Myocyte (in vitro differentiated cells): ENCODE measurements at places on chromosomes 6 and 20.

DNA sequence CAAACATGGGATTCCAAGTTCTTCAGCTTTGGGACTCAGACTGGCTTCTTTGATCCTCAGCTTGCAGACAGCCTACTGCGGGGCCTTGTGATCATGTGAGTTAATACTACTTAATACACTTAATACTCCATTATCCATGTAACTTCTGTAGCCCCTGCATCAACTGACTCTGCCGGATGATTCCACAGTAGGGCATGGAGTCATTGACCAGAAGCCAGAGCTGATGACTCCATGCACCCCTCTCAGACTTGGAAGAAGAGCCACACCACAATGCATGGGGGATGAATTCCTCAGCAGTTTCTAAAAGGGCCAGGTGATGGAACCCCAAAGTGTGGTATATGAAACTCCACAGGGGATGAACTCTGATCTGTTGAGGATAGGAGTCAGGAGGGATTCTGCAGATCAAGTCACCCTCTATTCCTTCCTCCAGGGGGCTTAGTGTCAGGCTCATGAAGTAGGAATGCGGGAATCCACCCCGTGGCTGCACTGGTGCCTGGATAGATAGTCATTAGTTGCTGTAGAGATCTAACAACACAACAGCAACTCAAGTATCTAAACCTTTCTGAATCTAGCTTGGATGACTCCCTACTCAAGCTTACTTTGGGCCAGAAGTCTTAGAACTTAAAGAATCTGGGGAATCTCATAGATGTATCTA, 70.2 kb downstream of the GPR6 start:
- DNase-seq, result no peak

DNA sequence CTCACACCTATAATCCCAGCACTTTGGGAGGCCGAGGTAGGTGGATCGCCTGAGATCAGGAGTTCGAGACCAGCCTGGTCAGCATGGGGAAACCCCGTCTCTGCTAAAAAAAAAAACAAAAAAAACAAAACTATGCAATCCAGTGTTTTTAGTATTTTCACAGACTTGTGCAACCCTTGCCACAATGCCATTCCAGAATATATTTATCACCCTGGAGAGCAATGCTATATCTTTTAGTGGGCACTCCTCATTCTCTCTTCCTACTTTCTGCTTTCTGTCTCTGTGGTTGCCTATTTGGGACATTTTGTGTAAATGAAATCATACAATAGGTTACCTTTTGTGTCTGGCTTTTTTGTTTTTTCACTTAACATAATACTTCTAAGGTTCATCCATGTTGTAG, 39.1 kb upstream of the MROH8 start:
- DNase-seq, result no peak

DNA sequence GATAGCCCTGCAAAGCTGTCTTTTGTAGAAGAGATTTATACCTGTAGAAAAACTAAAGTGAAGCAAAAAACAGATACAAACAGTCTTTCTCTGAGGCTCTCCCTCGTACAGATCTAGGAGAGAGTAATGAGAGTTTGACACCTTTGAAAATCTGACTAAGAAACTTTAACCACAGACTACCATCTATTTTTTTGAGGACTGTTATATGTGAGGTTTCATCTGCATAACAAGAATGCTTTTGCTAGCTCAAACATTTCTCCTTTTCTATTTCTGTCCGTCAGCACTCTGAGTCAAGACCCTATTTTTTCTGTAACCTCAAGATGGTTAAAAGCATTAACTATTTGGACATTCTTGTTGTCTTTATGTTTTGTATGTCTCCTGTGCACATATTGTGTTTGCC, 193.0 kb downstream of the BTBD3 start:
- peak; percentile 7 for DNase-seq

GRCh38 chr20:5910186-5910585, 40.1 kb downstream of the TRMT6 start:
- DNase-seq, result no peak

GRCh38 chr20:62155428-62156253, 12.1 kb downstream of the SS18L1 start:
- no peak for DNase-seq

DNA sequence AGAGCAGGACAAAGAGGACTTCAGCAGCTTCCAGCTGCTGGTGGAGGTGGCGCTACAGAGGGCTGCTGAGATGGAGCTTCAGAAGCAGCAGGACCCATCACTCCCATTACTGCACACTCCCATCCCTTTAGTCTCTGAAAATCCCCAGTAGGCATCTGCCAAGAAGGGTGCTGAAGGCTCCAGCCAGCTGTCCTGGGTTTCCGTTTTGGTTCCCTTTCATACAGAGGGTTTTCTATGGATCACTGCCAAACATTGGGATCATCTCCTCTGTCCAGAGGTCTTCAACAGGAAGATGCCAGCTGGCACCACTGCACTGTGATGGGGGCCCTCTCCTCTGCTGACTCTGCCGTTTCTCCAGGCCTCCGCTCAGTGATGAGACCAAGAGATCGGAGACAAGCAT, 14.3 kb upstream of the RAB5IF start:
- peak; percentile 74 for DNase-seq

DNA sequence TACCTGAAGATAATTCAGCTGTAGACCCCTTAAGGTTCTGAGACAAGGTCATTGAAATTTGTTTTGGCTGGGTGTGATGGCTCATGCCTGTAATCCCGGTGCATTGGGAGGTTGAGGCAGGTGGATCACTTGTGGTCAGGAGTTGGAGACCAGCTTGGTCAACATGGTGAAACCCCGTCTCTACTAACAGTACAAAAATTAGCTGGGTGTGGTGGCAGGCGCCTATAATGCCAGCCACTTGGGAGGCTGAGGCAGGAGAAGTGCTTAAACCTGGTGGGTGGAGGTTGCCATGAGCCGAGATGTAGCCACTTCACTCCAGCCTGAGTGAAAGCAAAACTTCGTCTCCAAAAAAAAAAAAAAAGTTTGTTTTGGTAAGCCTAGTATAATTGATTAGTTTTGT, 11.0 kb downstream of the SRSF3 start:
- no peak for DNase-seq

DNA sequence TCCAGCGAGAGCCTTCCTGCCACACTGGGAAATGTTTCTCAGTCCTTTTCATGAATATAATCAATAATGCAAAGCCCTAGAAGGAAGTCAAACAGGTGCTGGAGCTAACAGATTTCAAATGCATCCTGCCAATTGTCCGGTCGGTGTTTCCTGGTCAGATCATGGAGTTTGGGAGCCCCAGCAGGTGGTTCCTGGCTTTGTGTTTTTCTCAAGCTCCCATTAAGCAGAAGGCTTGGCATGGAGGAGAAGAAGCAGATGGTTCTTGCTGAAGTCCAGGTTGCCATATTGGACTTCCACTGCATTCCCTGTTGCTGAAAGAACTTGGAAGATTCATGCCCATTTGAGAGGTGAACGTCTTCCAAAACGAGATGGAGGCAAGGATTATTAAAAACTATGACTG, 68.6 kb downstream of the GFOD1 start:
- DNase-seq, result no peak

DNA sequence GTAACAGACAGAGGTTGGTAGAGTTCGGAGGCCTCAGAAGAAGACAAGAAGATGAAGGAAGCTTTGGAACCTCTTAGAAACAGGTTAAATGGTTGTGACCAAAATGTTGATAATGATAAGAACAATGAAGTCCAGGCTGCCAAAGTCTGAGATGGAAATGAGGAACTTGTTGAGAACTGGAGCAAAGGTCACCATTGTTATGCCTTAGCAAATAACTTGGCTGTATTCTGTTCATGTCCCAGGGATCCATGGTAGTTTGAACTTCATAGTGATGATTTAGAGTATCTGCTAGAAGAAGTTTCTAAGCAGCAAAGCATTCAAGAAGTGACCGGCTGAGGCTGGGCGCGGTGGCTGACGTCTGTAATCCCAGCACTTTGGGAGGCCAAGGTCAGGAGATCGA, 11.1 kb upstream of the LSM14B start:
- no peak for DNase-seq

DNA sequence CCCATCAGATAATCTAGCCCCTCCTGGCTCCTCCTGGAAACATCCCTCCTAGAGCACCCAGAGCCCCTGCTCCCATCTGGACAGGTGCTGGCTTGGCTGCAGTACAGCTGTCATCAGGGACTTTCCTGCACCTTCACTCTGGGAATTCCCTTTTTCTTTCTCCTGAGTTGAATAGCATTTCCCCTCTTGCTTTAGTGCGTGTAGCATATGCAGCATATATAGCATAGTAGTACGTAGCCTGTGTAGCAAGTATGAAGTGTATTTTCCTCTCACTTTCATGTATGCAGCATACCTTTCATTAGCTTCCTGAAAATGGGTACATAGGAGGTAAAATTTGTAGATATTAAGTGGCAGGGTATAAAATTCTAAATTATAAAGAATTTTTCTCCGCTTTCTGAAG, 352.9 kb downstream of the ESR1 start:
- DNase-seq, result no peak

GRCh38 chr6:20400456-20401204, 1.0 kb upstream of the E2F3 start:
- peak; percentile 47 for DNase-seq

GRCh38 chr6:133891149-133891926, 2.4 kb downstream of the TCF21 start:
- DNase-seq, result peak; percentile 41

GRCh38 chr6:31877651-31878161, 1.1 kb downstream of the SLC44A4 start:
- no peak for DNase-seq

GRCh38 chr6:157333537-157333936, 10.2 kb upstream of the TMEM242 start:
- DNase-seq, result no peak

GRCh38 chr6:423799-424345, 32.3 kb downstream of the IRF4 start:
- DNase-seq, result no peak

DNA sequence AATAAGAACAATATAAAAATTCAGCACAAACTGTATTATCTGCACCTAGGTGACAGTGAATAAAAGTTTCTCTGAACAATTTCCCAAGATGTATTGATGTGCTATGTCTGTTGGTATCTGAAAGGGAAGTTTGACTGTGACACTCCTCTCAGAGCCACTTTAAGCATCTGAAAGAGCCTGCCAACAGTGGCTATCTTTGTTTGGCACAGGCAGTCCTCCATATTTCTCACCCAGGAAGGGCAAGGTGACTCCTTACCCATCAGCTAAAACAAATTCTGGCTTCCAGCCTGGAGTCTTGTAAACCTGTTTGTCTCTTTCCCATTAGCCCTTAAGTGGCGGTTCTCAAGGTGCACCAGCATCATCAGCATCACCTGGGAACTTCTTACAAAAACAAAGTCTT, 122.4 kb upstream of the VGLL2 start:
- no peak for DNase-seq

- peak; percentile 53 for DNase-seq
Measured at GRCh38 chr20:208942-209566, 18.0 kb upstream of the DEFB129 start.

GRCh38 chr6:83708546-83708969, 343 bp downstream of the SNAP91 start:
- DNase-seq, result peak; percentile 13

GRCh38 chr20:36205026-36205425, 31.3 kb upstream of the AAR2 start:
- DNase-seq, result no peak

- no peak for DNase-seq
Measured at GRCh38 chr6:165845493-165845892, 182.5 kb upstream of the PDE10A start.

- peak; percentile 84 for DNase-seq
Measured at GRCh38 chr6:43776799-43777776, 7.1 kb downstream of the VEGFA start.

DNA sequence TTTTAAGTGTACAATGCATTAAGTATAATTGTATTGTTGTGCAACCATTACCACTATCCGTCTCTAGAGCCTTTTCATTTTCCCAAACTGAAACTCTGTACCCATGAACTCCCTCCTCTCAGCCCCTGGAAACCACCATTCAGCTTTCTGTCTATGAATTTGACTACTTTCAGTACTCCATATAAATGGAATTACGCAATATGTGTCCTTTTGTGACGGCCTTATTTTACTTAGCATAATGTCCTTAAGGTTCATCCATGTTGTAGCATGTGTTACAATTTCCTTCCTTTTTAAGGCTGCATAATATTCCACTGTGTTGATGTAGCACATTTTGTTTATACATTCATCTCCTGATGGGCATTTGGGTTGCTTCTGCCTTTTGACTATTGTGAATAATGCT, 143.6 kb upstream of the KCNG1 start:
- no peak for DNase-seq

- no peak for DNase-seq
Measured at GRCh38 chr20:9949563-9949962, 85.2 kb upstream of the ANKEF1 start.

GRCh38 chr20:62114894-62115293, 7.4 kb upstream of the LSM14B start:
- no peak for DNase-seq

- DNase-seq, result no peak
Measured at GRCh38 chr20:53053595-53053994, 81.4 kb downstream of the TSHZ2 start.

DNA sequence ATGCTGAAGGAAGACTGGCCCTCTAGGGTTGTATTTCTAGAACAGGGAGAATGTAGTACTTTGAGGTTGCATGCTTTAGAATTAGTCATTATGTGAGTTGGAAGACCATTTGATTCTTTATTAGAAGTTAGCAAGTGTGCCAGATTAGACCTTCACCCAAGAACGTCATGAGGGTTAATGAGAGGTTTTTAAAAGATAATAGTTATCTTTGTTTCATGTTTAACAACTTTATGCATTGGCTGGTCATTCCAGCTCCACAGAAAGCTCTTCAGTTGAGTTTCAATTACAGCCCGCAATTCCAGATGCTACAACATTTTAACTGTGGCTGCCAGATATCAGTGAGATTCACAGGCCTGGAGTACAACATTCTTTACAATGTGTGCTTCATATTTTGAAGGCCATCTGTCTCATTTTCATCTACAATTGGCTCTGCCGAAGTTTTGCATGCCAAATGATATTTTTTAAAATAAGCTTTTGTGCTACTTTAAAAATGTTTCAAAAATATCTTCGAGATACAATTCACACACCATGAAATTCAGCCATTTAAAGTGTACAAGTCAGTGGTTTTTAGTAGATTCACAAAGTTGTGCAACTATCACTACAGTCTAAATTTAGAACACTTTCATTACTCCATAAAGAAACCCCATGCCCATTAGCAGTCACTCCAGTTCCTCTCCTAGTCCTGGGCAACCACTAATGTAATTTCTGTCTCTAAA, 61.1 kb upstream of the FBXO30 start:
- DNase-seq, result no peak

GRCh38 chr20:22585786-22586493, 1.6 kb upstream of the FOXA2 start:
- no peak for DNase-seq
